Anterior cingulate cortex (tissue), 58 donors: ENCODE measurements at places on chromosomes 4 and X.

- no peak for DNase-seq
These were observed 12.0 kb downstream of the CPLX1 start for GRCh38 chr4:813900-814299.

DNA sequence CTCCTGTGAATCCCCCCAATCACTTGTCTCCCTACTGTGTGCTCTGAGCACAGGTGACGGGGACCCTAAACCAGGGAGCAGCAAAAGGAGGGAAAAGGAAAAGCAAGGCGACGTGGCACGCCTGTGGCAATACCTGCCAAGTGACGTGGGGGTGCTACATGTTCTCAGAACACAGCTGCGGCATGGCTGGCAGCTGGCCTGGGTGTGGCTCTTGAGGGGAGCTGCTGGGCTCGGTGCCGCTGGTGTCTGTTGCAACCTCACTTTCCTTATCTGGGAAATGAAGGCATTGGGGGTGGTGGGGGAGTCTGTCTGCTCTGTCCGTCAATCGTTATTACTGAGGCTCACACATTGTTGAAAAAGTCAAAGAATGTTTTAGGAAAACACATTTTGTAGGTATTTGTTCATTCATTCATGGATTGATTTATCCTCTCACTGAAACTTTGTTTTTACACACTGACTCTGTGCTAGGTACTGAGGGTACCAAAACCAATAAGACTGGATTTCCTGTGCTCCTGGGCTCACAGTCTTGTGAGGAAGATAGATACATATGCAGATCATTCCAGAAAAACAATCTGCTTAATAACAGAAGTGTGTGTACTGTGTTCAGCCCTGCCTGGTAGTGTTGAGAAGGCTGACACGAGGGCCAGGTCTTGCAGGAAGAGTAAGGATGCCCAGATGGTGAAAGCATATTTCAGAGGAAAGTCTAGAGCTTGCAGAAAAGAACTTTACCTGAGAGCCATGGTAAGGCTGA is 217.6 kb downstream of the PTTG2 start:
- no peak for DNase-seq

DNA sequence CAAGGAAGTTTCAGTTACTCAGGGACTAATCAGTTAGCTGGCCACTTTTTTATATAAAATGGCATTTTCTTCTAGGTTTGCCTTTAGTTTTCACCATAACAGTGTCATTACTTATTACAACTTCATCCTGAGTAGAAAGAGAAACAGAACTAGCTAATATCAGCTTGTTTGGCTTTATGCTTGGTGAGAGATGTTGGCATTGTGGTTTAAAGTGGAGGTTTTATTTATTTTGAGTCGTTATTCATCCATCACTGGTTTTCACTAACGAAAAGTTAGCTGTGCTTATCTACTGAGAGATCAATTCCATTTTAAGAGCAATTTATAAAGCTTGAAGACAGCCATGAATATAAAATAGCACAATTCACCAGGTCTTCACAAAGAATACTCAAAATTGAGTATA is 714.5 kb downstream of the GRID2 start:
- no peak for DNase-seq

- DNase-seq = no peak
These were observed 64.9 kb upstream of the PSAPL1 start for GRCh38 chr4:7499661-7500060.

DNA sequence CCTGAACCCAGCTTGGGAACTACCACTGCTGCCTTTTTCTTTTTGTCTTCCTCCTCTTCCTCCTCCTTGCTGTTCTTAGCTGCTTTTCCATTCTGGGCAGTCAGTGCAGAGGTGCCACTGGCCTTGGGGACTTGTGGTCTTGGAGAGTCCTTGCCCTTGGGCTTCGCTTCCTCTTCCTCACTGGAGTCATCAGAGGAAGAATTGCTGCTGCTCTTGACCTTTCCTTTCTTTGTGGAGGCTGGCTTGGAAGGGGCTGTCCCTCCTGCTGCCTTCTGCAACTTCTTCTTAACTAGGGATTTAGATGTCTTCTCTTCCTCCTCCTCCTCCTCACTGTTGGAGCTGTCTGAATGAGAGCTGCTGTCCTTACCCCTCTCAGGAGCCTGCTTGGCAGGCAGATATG is 53.2 kb downstream of the FAM9B start:
- no peak for DNase-seq

DNA sequence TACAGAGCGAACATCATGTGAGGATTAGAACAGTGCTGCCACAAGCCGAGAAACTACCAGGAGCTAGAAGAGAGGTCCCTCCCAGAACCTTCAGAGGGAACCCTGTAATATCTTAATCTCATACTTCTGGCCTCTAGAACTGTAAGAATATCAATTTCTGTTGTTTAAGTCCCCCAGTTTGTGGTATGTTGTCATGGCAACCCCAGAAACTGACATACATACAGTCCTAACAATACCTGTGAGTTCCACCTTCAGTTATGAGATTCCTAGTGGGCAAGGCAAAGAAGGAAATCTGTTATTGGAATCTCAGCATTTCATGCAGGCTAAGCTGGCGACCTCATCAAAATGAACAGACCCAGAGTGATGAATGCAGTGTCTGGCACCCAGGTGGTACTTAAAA is 42.5 kb downstream of the ZBTB49 start:
- DNase-seq = no peak

GRCh38 chr4:173777421-173777820 is 247.4 kb upstream of the HAND2 start:
- DNase-seq = no peak

- DNase-seq = no peak
These were observed at the start of gene GALNTL6 for GRCh38 chr4:171812665-171813525. GALNTL6 (plus strand) TSS chr4:171813404.

GRCh38 chr4:152033621-152034020 is 272.8 kb upstream of the GATB start:
- no peak for DNase-seq

GRCh38 chr4:17781300-17782287 is at the start of gene FAM184B:
FAM184B (minus strand) TSS chr4:17781621; CDS start chr4:17781299, 322 bp downstream.
- DNase-seq = no peak
